ENCODE measurements at places on chromosomes 7 and 10.

- DNase-seq = no peak
Observed at GRCh38 chr7:44891791-44892190, 6.5 kb upstream of the PURB start.

DNA sequence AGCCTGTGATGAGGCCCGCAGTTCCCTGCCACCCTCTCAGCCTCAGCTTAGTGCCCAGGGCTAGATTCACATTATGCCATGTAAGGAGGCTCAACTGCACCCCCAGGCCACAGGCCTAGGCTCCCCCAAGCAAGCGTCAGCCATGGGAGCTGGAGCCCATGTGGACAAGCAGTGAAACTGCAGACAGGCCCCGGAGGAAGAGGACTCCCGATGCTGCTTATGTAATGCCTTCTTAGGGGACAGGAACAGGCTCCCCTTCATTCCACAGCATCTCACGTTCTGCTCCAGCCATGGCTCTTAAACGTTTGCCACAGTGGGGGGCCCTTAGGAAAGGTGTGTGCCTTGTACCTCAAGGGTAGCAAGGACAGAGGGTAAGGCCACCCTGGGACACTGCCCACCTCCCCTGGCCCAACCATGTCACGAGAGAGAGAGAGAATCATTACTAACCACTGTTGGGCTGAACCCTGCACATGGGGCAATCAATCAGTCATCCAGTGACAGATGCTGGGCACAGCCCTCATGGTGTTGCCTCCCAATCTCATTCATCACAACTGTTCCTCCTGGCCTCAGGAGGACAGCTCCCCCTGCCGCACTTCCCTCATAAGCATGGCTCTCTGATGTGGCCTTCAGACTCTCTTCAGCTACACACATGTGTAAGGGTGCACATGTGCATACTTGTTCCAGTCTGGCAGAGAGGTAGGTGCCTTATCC lies 263.0 kb downstream of the GRID1 start:
- no peak for DNase-seq

GRCh38 chr10:88172159-88172558 lies 308.7 kb downstream of the PTEN start:
- no peak for DNase-seq

- no peak for DNase-seq
Observed at GRCh38 chr10:58514111-58514770, 1.6 kb downstream of the BICC1 start.

- DNase-seq = no peak
Observed at GRCh38 chr7:143289421-143289820, 1.3 kb downstream of the CASP2 start.

DNA sequence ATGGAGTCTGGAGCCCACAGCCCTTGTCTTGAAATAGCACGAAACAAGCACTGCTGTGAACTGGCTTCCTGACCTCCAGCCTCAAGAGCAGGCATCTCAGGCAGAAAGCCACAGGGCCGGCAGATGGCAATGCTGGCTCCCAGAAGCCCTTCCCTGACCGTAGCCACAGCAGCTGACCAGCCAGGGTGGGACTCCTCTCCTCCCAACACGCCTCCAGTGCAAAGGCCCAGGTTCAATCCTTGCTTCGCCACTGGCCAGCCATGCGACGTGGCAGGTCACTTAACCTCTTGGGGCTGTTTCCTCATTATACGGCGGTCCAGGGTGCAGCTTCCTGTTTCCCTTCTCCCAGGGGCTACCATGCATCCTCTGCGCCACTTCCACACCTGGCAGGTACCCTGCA lies 12.8 kb downstream of the PRKAG2 start:
- no peak for DNase-seq

GRCh38 chr7:2616387-2617324 lies 15.1 kb upstream of the TTYH3 start:
- no peak for DNase-seq

Measured in AG04450 (cell line).